ENCODE measurements at places on chromosomes 4 and X. TPM values are rescaled to one million over a fixed set of nuclear protein-coding genes. Genes with fewer than 3 reads are reported as not detected.
A peak's percentile ranks its signal among the peaks of the same experiment; 100 is the strongest.

REELD1 gene
- not detected for total RNA-seq

GRCh38 chrX:91079342-91080114 lies 355.1 kb upstream of the PABPC5 start:
- DNase-seq: no peak

DNA sequence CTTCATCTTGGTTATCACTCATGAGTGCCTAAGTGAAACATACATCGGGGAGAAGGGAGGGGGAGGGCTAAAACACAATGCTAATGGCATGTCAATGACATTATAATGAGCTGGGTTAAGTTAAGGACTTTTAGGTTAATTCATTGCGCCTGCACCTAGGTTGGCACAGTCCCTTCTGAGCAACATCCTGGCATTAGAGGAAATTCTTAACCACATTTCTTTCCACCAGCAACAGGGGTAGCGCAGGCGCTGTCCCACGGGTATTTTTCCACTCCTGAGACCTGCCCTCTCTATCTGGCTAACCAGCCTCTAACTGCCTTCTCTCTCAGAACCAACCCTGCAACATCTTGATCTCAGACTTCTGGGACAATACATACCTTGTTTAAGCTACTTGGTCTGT lies 39.0 kb upstream of the PROM1 start:
- DNase-seq: peak; percentile 26

DNA sequence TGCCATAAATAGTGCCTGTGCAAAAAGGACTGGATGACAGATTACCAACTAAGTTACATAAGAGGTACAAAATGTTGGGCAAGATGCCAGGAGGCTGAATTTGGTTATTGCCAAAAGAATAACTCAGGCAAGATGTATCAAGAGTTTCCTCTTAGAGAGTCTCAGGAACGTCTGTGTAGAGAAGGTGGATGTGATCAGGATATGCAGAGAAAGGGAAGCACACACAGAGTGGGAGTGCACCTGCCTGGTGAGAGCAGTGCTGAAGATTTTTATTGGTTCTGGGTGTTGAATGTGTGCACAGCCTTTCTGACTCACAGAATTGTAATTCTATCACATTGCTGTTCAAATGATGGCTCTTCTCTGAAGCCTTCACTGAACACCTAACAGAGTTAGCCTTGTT lies 156.8 kb upstream of the HS3ST1 start:
- no peak for DNase-seq

IL1RAPL1 gene
- total RNA-seq: not detected

NDNF gene
- not detected for total RNA-seq

GRCh38 chr4:158799856-158800255 lies 31.0 kb downstream of the FNIP2 start:
- no peak for DNase-seq
